ENCODE measurements at places on chromosomes 3 and 15.

DNA sequence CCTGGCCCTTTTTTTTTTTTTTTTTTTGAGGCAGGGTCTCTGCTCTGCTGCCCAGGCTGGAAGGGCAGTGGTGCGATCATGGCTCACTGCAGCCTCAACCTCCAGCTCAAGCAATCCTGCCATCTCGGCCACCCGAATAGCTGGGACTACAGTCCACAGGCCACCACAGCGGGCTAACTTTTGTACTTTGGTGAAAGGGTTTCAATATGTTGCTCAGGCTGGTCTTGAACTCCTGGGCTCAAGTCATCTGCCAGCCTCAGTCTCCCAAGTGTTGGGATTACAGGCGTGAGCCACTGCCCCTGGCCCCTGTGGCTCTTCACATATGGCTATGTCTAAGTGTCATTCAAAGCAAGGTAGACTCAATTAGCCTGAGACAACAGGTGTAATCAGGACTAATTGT, 8.8 kb upstream of the DPPA2 start:
- no peak for DNase-seq
- H3K27ac ChIP-seq: no peak overlapping the region
- no peaks in the 10 kb centered on the region for H3K4me1 ChIP-seq

GRCh38 chr15:36479200-36479896, 100.1 kb upstream of the CDIN1 start:
- no peak overlapping the region for H3K27ac ChIP-seq
- H3K36me3 ChIP-seq: no peaks in the 10 kb centered on the region
- no peak for DNase-seq
- no peaks in the 10 kb centered on the region for H3K27me3 ChIP-seq

DNA sequence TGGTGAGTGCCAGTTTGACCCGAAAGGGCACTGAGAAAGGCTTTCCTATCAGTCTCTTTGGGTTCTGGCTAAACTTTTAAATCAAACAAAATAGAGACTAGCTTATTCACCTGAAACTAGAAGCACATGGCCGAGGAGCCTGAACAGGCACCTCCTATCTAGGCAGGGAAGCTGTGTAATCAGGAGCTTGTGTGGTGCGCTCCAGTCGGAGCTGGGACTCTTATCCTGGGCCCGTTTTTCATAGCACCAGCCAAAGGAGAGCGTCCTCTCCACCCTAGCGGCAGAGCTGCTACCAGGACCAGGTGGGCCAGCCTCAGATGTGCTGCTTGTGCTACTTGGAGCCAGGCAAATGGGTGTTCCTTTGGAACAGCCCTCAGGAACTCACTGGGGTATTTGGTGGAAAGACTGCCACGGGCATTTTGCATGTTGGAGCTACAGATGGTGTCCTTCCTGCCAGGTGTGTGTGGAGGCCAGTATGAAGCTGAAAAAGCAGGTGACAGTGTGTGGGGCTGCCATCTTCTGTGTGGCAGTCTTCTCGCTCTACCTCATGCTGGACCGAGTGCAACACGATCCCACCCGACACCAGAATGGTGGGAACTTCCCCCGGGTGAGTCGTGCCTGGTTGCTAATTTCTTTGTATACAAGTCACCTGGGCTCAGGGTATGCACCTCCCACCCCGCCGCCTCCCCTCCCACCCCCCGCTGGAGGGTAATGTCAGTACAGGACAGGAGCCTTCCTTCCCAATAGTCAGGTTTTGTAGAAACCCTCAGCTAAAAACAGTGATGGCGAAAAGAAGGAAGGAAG, 833 bp downstream of the MAN2A2 start:
- no peaks in the 10 kb centered on the region for H3K36me3 ChIP-seq
- no peaks in the 10 kb centered on the region for H3K27me3 ChIP-seq
- H3K27ac ChIP-seq: peak overlapping the region; percentile 93
- peak overlapping the region; percentile 75 for H3K4me3 ChIP-seq
- H3K4me1 ChIP-seq: no peaks in the 10 kb centered on the region
- DNase-seq: no peak

GRCh38 chr15:60541481-60542299, 62.7 kb upstream of the ICE2 start:
- H3K27ac ChIP-seq: no peak overlapping the region
- H3K27me3 ChIP-seq: no peaks in the 10 kb centered on the region
- H3K4me1 ChIP-seq: no peaks in the 10 kb centered on the region
- no peaks in the 10 kb centered on the region for H3K36me3 ChIP-seq
- no peak for DNase-seq

- no peak for DNase-seq
- H3K4me3 ChIP-seq: no peak overlapping the region
- H3K27ac ChIP-seq: no peak overlapping the region
- no peaks in the 10 kb centered on the region for H3K27me3 ChIP-seq
Observed at GRCh38 chr15:83014205-83014653, 2.8 kb upstream of the C15orf40 start.

DNA sequence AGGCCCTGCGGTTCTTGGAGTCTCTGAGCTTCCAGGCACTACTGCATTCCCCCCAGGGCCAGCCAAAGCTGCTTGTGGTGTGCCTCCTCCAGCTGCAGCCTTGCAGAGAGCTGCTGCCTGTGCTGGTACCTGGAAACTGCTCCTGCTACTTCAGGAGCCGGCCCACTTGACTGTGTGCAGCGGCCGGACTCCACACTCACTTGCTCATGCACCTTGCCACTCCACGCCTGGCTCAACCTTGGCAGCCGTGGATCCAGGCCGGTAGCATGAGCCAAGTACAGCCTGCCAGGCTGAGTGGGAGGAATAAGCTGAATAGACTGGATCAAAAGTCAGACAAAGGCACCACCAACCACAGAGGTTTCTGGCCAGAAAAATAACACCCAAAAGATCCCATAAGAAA, 169.7 kb downstream of the TJP1 start:
- H3K27ac ChIP-seq: no peak overlapping the region
- H3K36me3 ChIP-seq: no peaks in the 10 kb centered on the region
- no peak overlapping the region for H3K4me3 ChIP-seq
- H3K4me1 ChIP-seq: no peaks in the 10 kb centered on the region
- no peak for DNase-seq

- no peaks in the 10 kb centered on the region for H3K27me3 ChIP-seq
- no peak overlapping the region for H3K4me3 ChIP-seq
- H3K4me1 ChIP-seq: no peaks in the 10 kb centered on the region
- H3K36me3 ChIP-seq: no peaks in the 10 kb centered on the region
Observed at GRCh38 chr3:186213946-186214345, 105.1 kb upstream of the ETV5 start.

DNA sequence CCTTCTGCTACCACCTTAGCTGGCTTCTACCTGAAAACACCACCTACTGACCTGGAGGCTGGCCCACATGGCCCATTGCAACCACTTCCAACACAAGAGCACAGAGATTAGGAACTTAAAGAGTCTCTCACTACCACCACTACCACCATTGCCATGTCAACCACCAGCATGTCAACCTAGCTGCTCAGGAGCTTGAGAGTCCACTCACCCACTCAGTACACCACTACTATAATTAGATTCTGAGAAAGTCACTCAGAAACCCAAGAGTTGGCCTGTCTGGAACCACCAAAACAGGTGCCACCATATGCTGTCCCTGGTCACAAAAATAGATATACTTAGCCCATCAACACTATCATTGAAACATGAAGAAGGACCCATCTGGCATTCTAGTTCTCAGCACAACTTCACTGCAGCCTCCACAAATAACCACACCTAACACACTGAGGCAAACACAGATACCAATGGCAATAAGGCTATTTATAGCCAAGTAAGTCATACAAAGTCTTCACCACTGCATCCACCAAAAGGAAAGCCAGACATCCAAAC, 806.7 kb upstream of the EPHA6 start:
- H3K4me3 ChIP-seq: no peak overlapping the region
- no peak for DNase-seq
- H3K4me1 ChIP-seq: no peaks in the 10 kb centered on the region
- H3K36me3 ChIP-seq: no peaks in the 10 kb centered on the region
- H3K27ac ChIP-seq: no peak overlapping the region
- no peaks in the 10 kb centered on the region for H3K27me3 ChIP-seq

DNA sequence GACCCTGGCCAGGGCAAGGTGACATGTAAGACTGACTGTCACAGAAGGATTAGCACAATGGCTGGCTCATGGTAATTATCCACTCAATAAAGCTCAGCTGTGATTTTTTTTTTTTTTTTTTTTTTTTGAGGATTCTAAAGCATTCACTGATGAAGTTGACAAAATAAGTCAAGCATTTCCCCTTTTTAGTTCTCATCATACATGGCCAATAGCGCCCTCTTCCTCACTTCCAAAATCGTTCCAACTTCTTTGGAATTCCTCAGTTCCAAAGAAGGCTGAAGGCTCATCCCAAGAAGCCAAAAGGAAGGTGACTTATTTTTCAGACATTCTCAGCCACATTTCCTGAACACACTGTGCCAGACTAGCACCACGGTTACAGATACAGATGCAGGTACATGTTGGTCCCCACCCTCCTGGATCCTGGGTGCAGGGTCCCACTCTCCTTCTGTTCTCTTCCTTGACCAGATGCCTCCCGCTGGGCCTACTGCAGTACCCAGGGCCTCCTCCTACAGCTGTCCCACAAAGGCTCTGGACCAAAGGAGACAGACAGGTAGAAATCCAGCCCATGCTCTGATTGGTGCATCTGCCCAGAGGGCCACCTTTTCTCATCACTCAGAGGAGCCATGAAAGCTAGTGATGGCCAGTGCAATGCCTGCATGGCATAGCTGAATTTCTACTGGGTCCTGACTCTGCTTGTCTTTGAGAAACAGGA, 202.6 kb downstream of the UACA start:
- DNase-seq: no peak
- no peaks in the 10 kb centered on the region for H3K36me3 ChIP-seq
- no peaks in the 10 kb centered on the region for H3K27me3 ChIP-seq
- no peak overlapping the region for H3K27ac ChIP-seq

DNA sequence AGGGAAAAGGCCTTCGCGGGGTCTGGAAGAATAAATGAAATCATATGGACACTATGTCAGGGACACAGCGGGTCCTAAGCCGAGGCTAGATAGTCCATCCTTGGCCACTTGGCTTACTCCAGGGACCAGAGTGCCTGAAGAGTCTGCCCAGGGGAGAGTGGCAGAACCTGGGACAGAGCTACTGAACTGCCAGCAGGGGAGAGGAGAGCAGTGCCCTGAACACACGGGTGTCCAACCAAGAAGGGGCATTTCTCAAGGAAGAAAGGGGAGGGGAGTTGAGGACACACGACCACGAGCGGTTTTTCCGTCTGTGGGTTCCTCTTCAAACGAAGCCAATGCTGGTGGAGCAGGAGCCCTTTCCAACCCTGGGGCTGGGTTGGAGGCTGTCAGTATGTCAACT, 1.0 kb downstream of the ACAN start:
- no peak overlapping the region for H3K4me3 ChIP-seq
- no peak for DNase-seq
- peaks cover 3% of the 10 kb centered on the region for H3K4me1 ChIP-seq
- no peak overlapping the region for H3K27ac ChIP-seq

DNA sequence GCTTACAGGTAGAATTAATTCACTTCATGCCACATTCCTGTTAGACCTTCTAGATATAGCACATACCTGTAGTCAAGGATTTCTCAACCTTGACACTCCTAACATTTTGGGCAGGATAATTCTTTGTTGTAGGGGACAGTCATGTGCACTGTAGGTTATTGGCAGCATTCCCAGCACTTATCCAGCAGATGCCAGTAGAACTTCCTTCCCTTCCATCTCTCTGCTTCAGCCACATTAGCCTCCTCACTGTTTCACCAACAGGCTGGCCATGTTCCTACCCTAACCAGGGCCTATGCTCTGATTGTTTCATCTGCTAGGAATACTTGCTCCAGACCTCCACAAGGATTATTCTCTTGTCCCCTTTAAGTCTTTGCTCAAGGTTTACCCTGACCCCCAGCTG, 68.0 kb upstream of the STAC start:
- H3K27ac ChIP-seq: no peak overlapping the region
- no peaks in the 10 kb centered on the region for H3K4me1 ChIP-seq
- no peaks in the 10 kb centered on the region for H3K36me3 ChIP-seq
- no peaks in the 10 kb centered on the region for H3K27me3 ChIP-seq
- DNase-seq: no peak
- no peak overlapping the region for H3K4me3 ChIP-seq

- no peak overlapping the region for H3K4me3 ChIP-seq
- DNase-seq: no peak
- H3K27ac ChIP-seq: no peak overlapping the region
- H3K27me3 ChIP-seq: no peaks in the 10 kb centered on the region
- H3K36me3 ChIP-seq: no peaks in the 10 kb centered on the region
Observed at GRCh38 chr3:150729682-150730360, 26.1 kb upstream of the ERICH6 start.

GRCh38 chr3:64251019-64251418, 25.8 kb upstream of the PRICKLE2 start:
- DNase-seq: no peak
- no peaks in the 10 kb centered on the region for H3K27me3 ChIP-seq
- H3K4me1 ChIP-seq: no peaks in the 10 kb centered on the region
- H3K36me3 ChIP-seq: no peaks in the 10 kb centered on the region
- H3K27ac ChIP-seq: no peak overlapping the region

DNA sequence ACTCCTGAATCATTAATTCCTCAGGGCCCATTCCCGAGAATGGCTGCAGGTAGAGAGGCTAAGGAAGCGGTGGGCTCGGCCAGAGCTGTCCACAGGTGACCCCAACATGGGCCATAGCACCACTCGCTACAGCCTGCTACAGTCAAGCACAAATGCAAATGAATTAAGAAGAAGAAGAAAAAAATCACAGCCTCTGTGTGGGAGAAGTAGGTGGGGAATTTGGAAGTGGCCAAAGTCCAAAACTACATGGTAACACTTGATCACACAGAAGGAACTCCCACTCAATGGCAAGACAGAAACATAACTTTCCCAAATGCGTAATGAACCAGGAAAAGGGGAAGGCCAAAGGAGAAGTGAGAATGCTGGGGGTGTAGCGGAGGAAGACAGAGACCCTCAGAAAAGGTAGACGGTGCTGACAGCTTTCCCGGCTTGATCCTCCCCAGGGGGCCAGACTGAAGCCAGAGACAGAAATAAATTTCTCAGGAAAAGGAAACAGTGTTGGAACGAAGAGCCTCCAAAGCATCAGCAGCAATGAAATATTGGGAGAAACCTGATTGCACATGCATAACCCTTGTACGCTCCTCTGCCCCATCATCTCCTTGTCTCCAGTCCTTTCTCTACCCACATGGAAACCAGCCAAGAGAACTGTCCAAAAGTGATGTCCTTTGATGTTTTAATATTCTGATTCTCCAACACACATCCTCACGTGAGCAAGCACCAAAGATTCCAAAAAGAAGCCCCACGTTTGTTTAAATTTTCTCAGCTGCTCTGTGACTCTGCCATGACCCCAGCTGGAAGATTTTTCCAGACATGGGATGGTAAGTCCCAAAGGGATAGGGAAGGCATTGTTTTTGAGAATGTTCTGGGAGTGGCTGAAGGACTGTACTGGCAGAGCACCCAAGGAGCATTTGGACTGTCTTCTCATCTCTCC, 107.6 kb downstream of the OXNAD1 start:
- no peak overlapping the region for H3K4me3 ChIP-seq
- no peaks in the 10 kb centered on the region for H3K36me3 ChIP-seq
- no peaks in the 10 kb centered on the region for H3K4me1 ChIP-seq
- H3K27ac ChIP-seq: peak overlapping the region; percentile 76
